ENCODE measurements at places on chromosomes 7 and 10.

DNA sequence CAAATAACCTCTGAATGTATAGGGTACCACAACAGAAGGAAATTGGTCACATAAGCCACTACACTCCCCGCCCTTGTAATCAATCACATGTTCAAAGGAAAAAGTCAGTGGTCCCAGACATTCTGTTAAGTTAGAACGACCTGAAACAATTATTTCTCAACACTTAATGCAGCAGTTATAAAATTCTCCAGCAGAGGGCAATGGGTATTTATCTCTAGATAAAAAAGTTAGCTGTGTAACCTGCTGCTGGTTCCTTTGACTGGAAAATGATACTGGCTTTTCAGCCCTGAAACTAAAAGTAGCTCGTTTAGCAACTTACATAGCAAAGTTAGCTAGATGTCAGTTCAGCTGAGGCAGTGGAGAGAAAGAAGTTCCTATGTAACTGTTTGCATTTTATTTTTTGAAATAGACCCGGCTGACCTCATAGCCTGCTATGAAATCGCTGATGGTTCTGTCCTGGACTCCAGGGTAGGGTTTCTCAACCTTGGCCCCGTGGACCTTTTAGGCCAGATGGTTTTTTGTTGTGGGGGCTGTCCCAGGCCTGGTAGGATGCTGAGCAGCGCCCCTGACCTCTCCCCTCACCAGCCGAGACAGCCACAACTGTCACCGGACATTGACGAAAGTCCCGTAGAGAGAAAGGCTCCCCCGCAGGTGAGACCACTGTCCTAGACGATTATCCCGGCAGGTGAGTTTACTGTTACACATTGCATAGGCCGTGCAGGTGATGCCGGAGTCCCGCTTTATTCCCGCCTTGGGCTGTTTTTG, 40.2 kb upstream of the PROSER2 start:
- DNase-seq, result peak; percentile 2

GRCh38 chr10:20858292-20859124, 38.6 kb downstream of the NEBL start:
- peak; percentile 4 for DNase-seq

DNA sequence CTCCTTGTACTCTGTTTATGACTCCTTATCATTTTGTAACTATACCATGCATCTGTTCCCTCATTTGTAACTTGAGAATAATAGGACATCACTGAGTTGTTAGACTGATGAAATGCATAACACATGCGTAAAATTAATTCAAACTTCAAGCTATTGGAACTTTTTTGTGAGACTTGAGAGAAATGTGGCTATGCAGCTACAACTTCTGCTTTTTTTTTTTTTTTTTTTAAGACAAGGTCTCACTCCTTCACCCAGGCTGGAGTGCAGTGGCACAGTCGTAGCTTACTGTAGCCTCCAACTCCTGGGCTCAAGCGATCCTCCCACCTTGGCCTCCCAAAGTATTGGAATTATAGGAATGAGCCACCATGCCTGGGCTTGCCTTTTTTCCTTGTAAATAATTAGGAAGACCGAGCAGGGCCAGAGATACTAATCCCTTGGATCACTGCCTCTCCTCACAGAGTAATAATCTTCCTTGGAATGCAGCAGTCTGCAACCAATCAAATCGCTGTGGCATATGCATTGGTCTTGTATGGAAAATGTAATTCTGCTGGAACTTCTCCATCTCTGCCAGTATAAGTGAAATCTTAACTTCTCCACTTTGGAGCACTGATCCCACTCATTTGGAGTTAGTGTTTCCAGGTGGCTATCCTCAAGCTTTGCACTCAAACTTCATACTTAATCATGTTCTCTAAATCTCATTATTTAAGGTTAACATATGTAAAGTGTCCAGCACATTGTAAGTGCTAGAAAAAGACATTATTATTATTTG, 2.0 kb upstream of the PANK1 start:
- DNase-seq, result no peak

DNA sequence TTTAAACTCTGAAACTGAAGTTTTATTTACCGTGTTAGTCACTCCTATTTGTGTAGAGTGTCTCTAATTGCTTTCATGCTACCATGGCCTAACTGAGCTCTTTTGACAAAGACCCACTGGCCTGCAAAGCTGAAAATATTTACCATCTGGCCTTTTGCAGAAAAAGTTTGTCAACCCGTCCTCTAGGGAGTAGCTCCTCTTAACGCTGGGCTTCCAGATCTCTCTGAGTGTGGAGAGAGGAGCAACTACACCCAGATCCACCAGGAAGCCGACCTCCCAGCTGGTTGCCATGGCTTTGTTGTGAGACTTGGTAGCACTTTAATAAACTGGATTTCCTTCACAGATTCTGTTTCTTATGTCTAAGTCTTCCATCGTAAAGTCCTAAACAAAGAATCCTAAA, 4.2 kb upstream of the C10orf71 start:
- no peak for DNase-seq

- DNase-seq, result no peak
Observed at GRCh38 chr7:55573234-55573900, 1.1 kb upstream of the VOPP1 start.

GRCh38 chr7:77281780-77282478, 82.3 kb upstream of the FGL2 start:
- DNase-seq, result no peak

GRCh38 chr7:113431406-113431805, 313.1 kb upstream of the SMIM30 start:
- DNase-seq, result no peak

DNA sequence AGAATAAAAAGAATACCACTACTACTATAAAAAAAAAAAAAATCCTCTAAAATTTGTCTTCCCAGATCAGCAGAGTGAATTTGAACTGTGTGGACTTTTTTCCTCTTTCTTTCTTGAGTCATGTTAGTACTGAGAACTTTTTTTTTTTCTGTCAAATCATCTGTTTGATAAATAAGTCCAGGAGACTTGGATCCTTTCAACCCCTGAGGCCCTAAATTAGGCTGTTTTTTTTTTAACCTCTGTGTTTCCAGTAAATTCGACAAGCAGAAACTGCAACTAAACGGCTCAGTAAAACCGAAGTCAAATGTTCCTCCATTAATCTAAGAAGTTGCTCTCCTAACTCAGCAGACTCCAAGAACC, 2.7 kb downstream of the MAP3K8 start:
- DNase-seq, result no peak

DNA sequence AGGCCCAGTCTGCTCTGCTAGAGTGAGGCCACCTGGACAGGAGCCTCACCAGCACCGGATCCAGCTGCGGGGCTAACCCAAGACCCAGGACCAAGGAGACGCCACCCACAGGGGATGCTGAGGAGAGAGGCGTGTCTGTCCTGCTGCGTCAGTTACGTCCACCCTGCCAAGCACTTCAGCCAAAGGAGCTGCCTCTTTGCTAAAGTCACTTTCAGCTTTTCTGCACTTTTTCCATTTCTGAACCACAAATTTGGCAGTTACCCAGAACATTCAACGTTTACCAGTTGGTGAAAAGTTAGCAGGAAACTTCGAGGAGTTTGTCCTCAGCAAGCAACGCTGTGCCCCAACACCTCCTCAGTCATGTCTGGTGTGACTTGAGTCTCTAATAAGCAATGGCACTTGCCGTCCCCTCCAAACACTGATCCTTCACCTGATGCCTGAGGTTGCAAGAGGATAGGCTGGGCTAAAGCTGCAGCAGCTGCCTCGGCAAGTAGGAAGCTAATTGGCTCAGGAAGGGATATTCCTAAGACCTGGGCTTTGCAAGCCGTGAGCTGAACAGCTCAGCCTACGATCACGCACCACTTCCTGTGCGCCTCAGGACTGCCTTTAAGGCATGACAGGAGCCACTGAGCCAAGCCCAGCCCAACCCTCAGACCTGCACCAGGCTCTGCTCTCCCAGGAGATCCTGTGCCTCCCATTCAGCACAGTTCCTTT, 40.1 kb downstream of the KCNH2 start:
- peak; percentile 28 for DNase-seq

GRCh38 chr7:112770051-112770450, 20.1 kb downstream of the TMEM168 start:
- DNase-seq, result no peak

DNA sequence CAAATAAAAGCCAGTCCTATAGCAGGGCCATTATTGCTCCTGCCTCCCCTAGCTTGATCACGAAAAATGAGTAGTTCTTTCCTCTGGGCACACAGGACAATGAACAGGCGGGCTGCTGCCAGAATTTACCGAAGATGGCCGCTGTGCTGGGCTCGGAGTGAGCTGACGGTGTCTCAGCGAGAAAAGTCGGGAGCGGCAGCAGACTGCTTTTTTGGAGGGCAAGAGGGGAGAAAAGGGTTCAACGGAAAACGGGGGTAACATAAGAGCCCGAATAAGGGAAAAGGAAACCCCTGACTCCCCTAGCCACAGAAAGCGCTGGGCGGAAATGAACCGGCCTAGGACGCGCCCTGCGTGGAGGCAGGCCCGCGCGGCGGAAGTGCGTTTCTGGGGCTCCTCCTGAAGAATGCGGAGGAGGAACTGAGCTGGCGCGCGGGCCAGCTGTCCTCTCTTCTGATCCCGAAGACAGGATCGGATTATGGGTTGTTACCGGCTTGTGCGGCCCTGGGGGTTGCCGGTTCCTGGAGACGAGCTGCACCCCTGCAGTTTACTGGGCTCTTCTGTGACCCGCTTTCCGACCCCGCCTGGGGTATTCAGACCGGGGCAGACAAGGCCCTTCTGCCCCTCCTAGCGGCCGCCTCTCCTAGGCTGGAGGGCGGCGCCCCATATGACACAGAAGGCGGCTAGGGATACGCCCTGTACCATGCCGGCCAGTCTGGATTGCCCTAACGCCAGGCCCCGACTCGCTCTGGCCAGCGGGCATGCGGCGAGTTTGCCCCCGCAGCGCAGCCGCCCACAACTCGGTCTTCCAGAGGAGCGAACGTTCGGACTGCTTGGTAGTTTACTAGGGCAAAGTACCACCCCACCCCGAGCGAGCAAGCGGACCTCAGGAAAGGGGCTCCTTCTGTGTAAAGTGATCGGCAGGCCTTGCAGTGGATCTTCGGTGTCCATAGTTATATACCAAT, 30.1 kb upstream of the KMT2E start:
- DNase-seq, result peak; percentile 71

- DNase-seq, result no peak
Observed at GRCh38 chr10:88227342-88228018, 355.6 kb downstream of the RNLS start.

DNA sequence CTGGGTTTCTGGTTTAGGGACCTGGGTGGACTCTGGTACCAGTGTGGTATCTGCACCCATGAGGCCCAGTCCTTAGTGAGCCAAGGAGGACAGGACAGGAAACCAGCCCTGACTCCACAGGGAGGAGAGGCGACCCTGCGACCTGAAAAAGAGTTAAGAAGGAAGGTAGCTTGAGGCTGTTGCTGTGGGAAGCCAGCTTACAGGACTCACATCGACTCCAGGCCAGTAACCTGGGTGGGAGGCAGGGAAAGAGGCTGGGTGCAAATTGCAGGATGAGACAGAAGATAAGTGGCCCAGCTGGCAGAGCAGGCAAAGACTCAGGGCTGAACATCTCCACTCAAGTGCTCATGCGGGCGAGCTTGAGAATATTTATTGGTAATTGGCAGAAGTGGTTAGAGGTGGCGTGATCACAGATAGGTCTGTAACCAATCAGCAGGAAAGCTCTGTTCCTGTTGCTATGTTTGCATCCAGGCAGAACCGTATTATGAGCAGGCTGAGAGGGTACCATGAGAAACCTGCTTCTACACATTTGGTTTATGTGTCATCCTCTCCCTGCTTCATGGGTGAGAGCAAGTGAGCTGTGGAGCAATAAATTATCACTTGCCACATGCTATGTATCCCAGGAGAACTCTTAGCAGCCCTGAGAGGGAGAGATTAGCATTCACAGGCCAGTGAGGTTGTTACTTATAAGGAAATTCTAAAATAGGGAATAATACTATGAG, 11.0 kb downstream of the TLL2 start:
- DNase-seq, result no peak

- no peak for DNase-seq
Observed at GRCh38 chr7:100893318-100893895, 2.3 kb downstream of the ACHE start.

GRCh38 chr7:97844036-97844435, 28.2 kb downstream of the ASNS start:
- DNase-seq, result no peak

DNA sequence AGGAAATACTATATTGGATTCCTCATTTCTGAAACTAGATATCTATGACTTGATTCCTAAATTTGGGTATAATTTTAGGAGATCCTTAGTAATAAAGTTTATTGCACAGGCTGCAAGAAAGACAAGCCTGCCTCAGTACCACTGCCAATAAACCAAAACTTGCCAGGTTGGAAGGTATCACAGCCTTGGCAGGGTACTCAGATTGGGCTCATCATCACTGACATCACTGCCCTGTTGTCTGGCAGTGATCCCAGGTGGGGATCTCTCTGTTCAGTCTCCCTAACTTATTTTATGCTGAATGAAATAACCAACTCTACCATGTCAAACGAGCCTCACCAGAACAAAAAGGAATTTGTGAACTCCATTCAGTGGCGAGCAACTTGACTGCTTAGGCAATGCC, 18.8 kb downstream of the FIGNL1 start:
- DNase-seq, result no peak

DNA sequence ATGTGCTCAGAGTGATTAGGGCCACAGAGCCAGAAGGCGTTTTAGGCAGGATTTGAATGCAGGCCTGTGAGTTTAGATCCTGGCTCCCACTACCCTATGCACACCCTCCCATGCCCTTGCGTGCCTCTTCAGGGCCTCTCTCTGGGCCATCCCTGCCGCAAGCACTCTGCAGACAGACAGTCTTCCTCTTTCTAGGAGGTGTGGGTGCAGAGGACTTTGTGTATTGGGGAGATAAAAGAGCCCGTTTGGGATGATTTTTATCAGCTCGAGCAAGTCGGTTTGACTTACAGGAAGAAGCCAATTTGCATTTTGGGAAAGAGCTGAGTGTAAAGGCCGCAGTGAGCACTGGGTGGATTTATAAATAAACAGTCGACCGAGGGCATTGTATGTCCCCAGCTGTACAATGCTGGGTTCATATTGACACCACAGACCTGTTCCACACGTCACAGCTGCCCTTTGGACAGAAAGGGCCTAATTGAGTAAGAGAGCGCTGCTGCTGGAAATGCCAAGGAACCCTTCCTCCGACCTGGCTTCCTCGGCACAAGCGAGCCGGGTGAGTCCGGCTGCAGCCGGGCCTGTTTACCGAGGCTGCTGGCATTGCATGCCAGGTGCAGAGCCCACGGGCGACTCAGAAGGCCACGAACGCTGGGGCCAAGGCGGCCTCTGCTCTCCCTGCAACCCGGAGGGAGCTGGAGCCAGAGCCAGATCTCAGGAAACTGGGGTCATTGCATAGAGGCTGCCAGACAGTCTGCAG, 25.1 kb downstream of the ZMIZ1 start:
- DNase-seq, result peak; percentile 15

GRCh38 chr10:112258407-112258806, 24.8 kb upstream of the TECTB start:
- DNase-seq, result no peak

DNA sequence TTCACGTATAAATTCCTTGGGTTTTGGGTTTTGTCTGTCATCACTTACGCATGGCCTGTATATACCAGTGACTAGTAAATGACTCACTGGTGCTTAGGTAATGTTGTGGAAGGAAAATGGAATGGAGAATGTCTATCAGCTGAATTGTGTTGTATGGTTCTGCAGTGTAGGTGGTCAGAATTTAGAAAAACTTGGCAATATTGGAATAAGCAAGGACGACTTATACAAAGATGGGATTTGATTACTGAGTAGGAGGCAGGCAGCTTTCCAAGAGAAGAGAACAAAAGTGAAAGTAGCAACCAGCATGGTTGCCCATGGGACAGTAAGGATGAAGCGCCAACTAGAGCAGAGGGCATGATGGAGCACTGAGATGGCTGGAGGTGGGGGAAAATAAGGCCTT, 168.6 kb upstream of the CSTF2T start:
- no peak for DNase-seq

GRCh38 chr10:11586170-11586569, 25.3 kb downstream of the USP6NL start:
- no peak for DNase-seq

All from NCI-H2029 treated with DMSO at 0.1 percent for 48 hours (cell line).